DND-41 (cell line): ENCODE measurements at places on chromosomes 4 and X.

DNA sequence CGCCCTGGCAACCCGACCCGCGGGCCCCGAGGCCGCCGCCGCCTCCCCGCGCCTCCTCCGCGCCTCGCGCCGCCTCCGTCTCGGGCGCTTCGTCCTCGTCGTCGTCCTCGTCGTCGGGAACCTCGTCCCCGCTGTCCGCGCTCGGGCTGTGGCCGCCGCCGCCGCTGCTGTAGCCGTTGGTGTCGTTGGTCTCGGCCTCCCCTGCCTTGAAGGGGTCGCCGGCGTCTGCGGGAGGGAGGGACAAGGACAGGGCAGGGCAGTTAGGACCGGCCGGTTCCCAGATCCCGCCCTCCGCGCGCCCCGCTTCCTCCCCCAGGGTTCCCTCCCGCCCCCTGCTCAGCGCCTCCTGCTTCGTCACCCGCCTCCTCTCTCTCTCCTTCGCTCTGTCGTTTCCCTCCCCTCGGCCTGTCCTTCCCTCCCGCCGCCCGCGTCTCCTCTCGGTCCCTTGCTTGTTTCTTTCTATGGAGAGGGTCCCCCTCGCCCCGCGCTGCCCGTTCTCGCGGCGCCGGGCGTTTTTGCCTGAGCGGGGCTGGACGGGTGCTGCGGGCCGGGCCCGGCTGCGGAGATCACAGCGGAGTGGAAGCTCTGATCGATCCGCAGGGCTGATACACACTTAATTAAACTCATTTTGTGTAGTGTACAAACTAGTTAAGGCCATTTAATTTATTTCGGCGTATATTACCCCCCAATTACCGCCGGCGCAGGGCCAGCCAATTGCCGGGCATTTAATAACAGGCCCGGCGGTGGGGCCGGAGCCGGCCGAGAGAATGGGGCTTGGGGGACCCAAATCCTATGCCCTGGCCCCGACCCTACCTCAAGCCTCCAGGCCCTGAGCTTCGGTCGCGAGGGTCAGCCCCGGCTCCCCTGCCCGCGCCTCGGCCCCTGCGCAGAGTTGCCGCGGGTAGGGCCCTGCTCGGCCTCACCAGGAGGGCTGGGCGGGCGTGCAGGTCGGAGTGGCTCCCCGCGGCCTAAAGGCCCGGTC, 2.4 kb downstream of the NKX1-1 start:
- no peak overlapping the region for H3K4me3 ChIP-seq
- no peak for DNase-seq
- no peaks in the 10 kb centered on the region for H3K4me1 ChIP-seq
- H3K27me3 ChIP-seq: no peaks in the 10 kb centered on the region
- H3K36me3 ChIP-seq: no peaks in the 10 kb centered on the region
- H3K27ac ChIP-seq: no peak overlapping the region

DNA sequence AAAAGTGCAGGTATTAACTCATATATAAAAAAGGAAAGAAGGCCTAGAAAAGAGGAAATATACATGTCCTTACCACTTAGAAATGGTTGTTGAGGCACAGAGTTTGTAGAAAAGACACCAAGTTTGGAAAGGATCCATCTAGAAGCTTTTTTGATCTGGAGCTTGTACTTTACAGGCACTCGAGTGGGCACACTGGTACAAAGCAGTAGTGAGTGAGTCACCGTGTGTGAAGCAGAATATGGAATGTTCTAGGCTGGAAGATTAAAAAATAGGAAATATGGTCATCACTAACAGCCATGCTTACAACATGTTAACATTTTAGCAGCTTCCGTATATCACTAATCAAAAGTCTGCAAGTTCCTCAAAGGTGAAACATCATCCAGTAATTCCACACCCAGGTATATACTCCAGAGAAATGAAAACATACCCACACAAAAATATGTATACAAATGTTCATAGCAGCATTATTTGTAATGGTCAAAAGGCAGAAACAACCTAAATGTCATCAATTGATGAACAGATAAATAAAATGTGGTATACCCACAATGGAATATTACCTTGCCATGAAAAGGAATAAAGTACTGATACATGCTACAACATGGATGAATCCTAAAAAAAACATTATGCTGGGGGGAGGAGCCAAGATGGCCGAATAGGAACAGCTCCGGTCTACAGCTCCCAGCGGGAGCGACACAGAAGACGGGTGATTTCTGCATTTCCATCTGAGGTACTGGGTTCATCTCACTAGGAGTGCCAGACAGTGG, 69.5 kb downstream of the FRYL start:
- H3K36me3 ChIP-seq: peaks cover 37% of the 10 kb centered on the region
- H3K4me1 ChIP-seq: no peaks in the 10 kb centered on the region
- DNase-seq: no peak
- H3K4me3 ChIP-seq: no peak overlapping the region
- H3K27me3 ChIP-seq: no peaks in the 10 kb centered on the region

DNA sequence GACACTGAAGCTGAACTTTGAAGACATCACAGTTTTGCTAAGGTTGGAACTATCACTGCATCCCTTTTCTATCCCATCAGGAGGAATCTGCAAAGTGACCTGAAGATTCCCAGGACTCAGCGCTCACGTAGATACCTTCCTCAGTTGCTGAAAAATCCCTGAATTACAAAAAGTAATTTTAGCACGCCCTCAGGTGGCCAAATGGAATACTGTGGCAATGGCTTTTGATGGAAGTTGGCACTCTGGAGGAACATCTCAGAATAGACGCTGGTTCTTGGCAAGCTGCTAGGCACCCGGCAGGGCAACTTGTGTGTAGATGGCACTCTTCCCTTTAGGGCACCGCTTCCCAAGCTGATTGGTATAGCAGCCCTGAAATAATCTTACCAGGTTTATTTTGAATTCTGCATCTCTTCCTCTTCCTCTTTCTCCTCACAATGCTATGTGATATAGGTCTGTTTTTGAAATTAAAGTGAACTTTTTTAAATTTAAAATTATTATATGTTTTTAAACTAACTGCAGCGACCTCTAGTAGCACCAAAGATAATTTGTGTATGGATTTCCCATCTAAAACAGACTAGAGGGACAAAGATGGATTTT, 16.3 kb upstream of the ESX1 start:
- H3K4me1 ChIP-seq: no peaks in the 10 kb centered on the region
- no peak overlapping the region for H3K4me3 ChIP-seq
- no peak overlapping the region for H3K27ac ChIP-seq
- DNase-seq: peak; percentile 15

- H3K27ac ChIP-seq: no peak overlapping the region
- H3K36me3 ChIP-seq: peaks cover 69% of the 10 kb centered on the region
- no peak overlapping the region for H3K4me3 ChIP-seq
Measured at GRCh38 chr4:108048157-108048556, 58.5 kb downstream of the HADH start.

GRCh38 chr4:113962016-113962347, 17.5 kb downstream of the ARSJ start:
- no peaks in the 10 kb centered on the region for H3K36me3 ChIP-seq
- no peak for DNase-seq
- no peaks in the 10 kb centered on the region for H3K4me1 ChIP-seq
- no peak overlapping the region for H3K4me3 ChIP-seq
- H3K27ac ChIP-seq: no peak overlapping the region
- H3K27me3 ChIP-seq: no peaks in the 10 kb centered on the region
